A549 (cell line): ENCODE measurements at places on chromosomes 1 and 21.

- no peak for DNase-seq
These were observed 15.9 kb downstream of the SLC27A3 start for GRCh38 chr1:153790966-153791647.

- DNase-seq = no peak
These were observed 573.1 kb downstream of the USP25 start for GRCh38 chr21:16302851-16303282.

GRCh38 chr1:191910245-191910644 lies 248.0 kb upstream of the RGS18 start:
- DNase-seq = no peak

DNA sequence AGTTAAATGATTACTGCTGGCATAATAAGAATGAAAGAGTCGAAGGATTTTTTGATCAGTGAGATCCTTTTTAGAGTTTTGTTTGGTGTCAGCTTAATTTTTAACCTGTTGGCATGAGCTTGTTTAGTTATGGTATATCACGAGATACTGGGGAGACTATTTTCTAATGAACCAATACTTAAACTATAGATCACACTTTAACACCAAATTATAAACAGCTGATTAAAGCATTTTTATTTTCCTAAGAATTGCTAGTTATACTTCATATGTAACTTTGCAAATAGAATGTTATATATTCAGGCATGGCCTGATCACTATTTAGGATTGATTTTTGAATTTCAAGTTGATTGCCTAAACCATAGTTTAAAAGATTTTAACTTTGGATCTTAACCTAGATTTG lies 6.0 kb downstream of the DDX20 start:
- DNase-seq = no peak

DNA sequence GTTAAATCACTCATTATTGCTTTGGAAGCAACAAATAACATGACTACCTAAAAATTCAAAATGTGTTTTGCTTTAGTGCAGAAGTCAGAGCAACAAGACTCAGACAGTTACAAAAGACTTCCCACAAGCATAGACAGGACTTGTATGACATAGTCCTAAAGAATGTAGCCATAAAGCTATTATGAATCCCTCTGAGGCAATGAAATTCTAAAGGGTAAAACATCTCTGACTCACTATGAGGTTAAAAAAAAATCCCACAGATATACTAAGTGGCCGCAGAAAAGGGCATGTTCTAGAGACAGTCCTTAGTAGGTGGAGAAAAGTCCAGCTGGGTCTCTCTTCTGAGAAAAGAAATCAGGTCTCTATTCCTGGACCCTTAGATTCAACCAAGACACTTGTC lies 4.9 kb downstream of the PRKAB2 start:
- DNase-seq = peak; percentile 28

GRCh38 chr1:43452789-43453441 lies 816 bp downstream of the HYI start:
- peak; percentile 32 for DNase-seq
